ENCODE measurements at places on chromosomes 11 and 22.
A peak's percentile ranks its signal among the peaks of the same experiment; 100 is the strongest.

GRCh38 chr11:28674433-28675103 is 566.4 kb downstream of the METTL15 start:
- no peak for DNase-seq

GRCh38 chr11:19955660-19956059 is 204.6 kb downstream of the DBX1 start:
- DNase-seq = no peak

- DNase-seq = no peak
Measured at GRCh38 chr22:32127904-32128303, 31.2 kb downstream of the C22orf42 start.

DNA sequence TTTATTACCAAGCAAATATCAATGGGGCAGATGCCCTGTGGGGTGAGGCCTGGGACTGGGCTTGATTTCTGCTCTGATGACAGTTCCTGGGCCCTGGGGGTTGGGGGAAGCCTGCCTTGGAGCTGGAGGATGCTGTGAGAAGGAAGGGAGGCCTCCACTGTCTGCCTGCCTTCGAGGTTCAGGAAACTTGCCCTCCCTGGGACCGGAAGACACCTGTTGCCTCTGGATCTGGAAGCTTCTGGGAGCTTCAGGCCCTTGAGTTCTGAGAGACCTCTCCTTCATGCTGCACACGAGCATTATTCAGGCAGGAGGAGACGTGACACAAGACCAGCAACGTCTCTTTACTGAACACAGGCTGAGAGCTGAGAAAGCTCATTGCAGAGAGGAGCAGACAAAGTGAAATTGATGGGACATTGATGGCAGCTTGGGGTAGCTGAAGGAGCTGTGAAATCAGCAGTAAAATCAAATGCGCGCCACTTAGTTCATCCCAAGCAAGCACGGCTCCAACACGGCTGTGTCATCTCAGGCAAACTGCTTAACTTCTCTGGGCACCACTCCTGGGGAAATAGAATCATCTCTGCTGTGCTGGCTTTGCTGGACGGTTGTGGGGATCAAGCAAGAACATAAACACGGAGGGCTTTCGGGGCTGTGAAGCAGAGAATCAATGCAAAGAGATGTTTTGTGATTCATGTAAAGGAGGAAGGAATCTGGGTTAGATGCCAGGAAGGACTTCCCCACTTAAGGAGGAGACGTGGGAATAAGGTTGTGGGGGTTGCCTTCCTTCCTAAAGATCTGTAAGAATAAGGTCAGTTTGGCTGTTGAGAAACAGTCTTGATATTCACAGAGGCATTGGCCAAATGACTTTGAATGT is 64.5 kb downstream of the TP53I11 start:
- no peak for DNase-seq

GRCh38 chr11:30617762-30618161 is 31.6 kb upstream of the MPPED2 start:
- DNase-seq = no peak

GRCh38 chr11:108601150-108601549 is 7.6 kb upstream of the EXPH5 start:
- no peak for DNase-seq

DNA sequence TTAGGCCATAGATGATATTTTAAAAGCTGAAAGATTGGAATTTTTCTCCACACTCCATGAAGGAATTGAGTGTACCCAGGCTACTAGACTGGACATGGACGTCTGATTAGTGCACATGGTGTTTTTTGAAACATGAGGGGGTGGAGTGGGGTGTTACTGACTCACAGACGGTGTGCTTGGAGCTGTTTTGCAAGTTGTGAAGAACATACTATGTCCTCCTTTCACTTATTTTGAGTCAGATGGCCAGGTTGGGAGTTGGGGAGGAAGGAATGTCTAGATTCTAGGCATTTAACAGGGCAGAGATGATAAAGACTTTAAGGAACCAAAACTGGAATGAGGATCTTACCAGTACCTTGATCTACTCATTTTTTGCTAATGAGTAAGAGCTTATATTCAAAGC is 158.1 kb upstream of the MTNR1B start:
- DNase-seq = no peak

GRCh38 chr11:61126256-61126655 is 24.0 kb downstream of the CD5 start:
- no peak for DNase-seq

DNA sequence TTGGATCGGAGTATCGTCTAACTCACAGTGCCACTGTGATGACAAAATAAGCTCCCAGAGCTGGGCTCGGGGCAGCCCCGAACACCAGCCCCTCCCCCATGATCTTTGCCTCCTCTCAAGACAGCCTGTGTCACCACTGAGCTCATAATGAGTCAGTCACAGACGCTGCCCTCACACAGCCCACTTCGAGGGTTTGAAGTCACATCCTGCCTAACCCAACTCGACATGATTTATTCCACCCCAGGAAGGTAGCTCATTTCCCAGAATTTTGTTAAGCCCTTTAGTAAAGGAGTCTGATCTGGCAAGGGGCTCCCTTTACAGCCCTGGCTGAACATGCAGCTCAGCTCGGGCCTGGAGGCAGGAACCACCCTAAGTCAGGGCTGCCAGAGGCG is 22.8 kb downstream of the MYH9 start:
- peak; percentile 91 for DNase-seq

DNA sequence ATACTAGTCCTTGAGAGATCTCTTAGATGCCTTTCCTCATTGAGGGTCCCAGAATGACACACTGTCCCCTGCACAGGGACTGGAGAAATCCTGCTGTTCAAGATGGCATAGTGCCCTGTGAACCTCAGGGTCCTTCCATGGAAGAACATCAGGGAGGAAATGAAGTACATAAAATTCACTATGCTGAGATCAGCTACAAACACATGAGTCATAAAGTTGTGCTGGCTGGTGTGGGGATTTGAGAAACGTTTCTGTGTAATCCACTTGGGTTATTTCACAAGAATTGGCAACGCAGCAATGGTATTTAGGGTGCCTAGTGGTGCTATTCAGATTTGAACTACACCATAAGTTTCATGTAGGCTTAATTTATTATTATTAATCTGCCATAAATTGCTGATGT is 174.4 kb downstream of the MAML2 start:
- no peak for DNase-seq

DNA sequence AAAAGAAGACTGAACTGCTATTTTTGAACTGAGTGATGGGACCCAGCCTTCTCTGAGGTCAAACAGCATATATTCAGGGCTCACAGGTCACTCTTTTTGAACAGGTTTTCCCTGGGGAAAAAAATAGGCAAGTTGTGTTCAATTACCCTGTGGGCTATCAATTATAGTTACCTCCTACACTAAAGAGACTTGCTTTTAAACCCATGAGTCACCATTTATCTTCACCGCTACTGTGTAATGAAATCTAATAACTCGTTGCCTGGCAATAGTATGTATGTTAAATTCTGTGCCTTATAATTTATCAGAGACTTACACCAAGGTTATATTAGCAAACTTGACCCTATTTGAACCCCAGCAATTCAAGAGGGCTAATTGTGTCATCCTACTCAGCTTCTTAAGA is 98.5 kb downstream of the CYP2R1 start:
- no peak for DNase-seq
